NCI-H345 (cell line): ENCODE measurements at places on chromosomes 3 and 15.

- no peak for DNase-seq
Observed at GRCh38 chr3:52912885-52913731, 15.8 kb upstream of the STIMATE start.

- no peak for DNase-seq
Observed at GRCh38 chr3:29949131-29949530, 657.3 kb upstream of the TGFBR2 start.

- no peak for DNase-seq
Observed at GRCh38 chr3:98240131-98240530, 23.9 kb upstream of the OR5H6 start.

DNA sequence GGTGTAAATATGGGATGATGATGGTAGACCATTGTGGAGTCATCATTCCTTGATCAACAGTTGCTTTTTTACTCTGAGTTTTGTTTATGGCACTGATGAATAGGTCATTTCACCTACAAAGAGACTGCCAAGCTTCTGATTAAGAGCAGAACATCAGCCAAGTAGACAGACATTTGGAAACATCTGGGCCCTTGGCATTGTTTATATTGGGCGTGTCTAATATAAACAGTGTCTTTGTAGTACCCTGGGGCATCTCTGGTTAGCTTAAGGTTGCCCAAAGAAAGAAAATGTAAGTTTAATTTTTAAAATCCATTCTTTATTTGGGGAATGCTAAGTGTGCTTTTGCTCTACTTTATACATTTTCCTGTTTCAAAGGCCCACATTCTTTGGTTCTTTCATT lies 377.0 kb downstream of the FEZF2 start:
- DNase-seq = no peak
